ENCODE measurements at places on chromosomes 1 and 21. TPM values are rescaled to one million over a fixed set of nuclear protein-coding genes. Genes with fewer than 3 reads are reported as not detected.

DNA sequence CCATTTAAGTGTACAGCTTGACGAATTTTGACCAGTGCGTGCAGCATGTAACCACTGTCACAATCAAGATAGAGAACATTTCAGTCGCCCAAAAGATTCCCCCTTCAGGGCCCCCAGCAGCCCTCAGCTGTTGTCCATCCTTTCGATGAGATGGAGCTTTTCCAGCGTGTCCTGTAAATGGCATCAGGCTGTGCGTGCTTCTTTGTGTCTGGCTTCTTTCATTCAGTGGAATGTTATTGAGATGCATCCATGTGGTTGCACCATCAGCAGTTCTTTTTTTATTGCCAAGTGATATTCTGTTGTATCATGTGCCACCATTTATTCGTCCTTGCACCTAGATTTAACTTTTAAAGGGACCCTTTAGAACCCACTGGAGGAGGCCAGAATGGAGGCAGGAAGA is 21.9 kb downstream of the UBE2Q1 start:
- DNase-seq: no peak

- DNase-seq: no peak
Observed at GRCh38 chr1:213256438-213257087, 205.5 kb downstream of the RPS6KC1 start.

DNA sequence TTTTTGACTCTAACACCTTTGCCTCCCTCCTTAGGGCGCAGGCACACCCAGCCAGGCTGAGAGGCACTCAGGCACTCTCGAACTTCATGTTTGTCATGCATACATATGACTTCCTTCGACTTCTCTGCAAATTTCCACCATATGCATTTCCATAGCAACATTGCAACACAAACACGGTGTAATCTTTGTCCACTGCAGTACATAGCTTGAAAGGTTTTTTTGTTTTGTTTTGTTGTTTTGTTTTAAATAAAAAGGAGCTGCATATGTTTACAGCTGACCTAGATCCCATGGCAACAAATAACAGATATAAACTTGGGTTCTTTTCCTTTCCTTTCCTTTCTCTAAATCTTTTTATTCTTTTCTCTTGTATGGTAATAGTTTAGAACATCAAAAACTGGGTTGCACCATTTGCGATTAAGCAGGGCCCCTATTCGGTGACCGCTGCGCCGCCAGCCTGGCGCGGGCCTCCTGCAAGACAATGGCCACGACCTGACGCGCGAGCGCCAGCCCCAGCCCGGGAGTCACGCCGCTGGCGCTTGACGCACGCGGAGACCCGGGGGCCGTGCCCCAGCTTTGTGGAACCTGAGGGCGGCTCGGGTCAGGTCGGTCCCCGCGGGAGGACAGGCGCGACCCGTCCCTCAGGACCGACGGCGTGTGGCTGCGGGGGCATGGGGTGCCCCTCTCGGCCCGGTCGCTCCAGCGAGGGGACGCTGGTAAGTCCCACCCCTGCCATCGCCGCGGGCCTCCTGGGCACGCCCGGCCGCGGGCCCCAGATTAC is 35.2 kb downstream of the CCN1 start:
- DNase-seq: no peak

- no peak for DNase-seq
Observed at GRCh38 chr1:82897549-82897948, 1096.8 kb downstream of the ADGRL2 start.

DNA sequence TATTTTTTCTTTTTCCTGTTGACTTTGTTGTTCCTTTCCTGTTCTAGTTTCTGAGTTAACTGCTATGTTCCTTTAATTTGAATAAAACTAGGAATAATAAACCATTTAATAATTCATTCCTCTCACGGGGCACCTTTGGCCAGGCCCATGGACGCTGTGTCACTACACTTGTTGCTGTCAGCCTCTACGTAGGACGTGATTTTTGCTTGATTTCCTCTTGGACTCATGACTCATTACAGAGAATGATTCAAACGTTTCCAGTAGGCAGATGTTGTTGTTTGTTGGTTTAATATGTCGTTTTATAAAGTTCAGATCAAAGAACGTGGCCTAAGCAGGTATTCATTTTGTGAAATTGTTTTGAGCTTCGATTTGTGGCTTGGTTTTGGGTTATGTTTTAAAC is 9.1 kb upstream of the SLC19A1 start:
- DNase-seq: peak; percentile 78

DNA sequence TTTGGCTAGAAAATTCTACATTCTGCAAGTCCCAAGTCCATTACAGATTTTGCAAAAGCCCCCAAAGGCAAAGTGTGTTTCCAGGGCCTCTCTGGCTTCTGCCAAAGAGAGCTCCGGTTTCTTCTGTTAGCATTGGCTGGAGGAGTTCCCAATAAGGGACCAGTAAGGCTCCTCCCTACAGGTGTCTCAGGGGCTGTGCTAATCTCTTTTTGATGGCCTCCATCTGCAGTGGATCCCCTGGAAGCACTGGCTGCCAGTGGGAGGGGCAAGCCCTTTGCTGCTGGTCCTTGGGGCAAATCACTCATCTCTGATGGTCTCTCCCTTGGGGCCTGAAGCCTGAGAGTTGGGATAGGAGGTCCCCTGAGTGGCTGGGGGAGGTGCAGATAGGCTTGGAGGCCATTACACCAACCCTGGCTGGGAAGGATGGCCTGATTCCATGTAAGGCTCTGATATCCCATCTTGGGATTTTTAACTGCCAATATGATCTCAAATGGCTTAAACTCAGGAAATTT is 89.1 kb upstream of the USP24 start:
- no peak for DNase-seq

DNA sequence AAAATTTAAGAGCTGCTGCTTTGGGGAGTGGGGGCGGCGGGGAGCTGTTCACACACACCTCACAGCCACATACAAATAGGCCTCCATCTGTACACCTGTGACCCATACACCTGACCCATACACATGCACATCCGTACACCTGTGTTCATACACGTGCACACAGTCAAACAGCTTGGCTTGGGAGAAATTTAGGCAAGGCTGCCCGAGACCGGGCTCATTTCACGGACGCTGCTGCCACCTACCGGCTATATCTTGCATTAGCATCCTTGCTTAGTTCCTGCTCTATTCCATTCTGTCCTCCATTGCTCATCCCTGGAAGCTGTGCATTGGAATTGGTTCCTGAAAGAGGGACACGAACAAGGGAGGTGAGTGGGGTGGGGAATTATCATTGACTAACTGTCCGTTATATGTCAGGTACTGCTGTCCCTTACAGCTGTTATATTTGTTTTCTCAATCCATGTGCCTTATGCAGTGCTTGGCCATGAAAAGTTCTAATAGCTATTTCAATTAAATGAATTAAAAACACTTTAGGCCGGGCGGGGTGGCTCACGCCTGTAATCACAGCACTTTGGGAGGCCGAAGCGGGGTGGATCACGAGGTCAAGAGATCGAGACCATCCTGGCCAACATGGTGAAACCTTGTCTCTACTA is 37.1 kb upstream of the EPB41 start:
- peak; percentile 76 for DNase-seq

DR1 gene
- total RNA-seq: 37.8 TPM

Measured in PC-9 (cell line).